ENCODE measurements at places on chromosomes 16 and 17. TPM values are rescaled to one million over a fixed set of nuclear protein-coding genes. Genes with fewer than 3 reads are reported as not detected.

HOXB3 gene
- 7.1 TPM for total RNA-seq

DNA sequence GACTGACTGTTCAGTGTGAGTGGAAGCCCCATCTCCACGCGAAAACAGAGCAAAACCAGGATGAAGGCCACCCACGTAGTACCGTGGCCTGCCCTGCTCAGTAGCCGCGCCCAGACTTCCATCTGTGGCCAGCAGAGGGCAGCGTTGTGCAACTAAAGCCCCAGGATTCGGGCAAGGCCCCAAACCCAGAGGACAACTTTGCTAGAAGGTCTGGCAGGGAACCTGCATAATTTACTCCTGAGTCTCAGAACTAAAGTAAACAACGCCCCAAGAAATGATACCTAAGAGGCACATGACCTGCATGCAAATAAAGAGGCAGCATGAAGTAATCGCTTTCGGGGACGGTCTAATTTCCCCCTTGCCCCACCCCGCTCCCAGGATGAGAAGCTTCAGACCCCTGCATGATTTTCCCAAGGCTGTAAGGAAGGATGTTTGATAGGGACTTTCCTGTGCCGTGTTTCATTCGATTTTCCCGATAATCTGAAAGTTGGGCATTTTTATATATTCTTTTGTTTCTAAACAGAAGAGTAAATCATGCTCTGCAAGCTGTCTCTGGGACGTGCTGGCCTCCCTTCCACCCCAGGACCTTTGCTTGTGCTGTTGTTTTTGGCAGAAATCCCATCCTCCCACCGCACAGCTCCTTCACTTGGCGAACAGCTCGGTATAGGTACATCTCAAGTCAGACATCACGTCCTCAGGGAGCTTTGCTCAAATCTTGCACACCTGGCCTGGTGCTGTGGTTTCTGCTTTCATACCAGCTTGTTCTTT is 18.6 kb downstream of the HSBP1 start:
- peak; percentile 78 for DNase-seq

DNA sequence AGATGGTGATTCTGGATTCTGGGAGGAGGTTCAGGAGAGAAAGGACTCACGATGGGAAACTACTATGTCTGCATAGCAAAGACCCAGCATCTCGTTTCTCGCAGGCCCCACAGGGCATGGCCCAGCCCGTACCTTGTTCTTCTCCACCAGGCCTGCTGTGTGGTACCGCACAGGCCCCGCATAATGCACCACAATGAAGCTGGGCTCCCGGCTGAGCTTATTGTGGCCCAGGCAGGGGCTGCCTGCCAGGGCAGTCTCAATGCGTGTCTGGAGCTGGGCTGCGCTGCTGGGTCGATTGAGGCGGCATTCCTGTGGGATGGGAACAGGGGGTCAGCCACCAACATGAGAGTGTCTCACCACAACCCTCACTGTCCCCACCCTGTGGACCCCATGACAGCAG is 20.4 kb downstream of the ZNHIT3 start:
- no peak for DNase-seq

DNA sequence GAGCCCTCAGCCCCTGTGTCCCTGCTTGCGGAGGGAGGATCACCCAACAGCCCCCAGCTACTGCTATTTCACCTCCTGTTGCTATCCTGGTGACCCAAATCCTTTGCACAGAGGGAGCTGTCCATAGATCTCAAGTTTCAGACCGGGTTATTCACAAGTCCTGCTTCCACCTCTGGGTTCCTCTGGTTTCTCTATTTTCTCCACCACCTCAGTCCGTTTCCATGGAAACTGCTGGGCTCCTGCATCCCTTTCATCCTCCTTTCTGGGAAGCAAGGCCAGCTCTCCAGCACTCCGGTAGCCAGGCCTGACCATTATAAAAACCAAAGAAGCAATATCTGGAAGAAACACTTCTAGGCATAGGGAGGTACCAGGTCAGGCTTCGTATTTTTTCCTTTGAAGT is 4.8 kb upstream of the CALB2 start:
- no peak for DNase-seq

- no peak for DNase-seq
These were observed 411.8 kb downstream of the MAF start for GRCh38 chr16:79188739-79189122.

GRCh38 chr17:47966079-47966519 is 4.8 kb upstream of the CDK5RAP3 start:
- DNase-seq, result peak; percentile 87

- peak; percentile 8 for DNase-seq
These were observed 9.7 kb downstream of the RPA1 start for GRCh38 chr17:1839516-1839915.

- DNase-seq, result no peak
These were observed 513 bp downstream of the CRLF3 start for GRCh38 chr17:30824002-30824355.

- peak; percentile 64 for DNase-seq
These were observed 30.1 kb upstream of the TNFRSF13B start for GRCh38 chr17:17001874-17002520.

FBXW10 gene
- total RNA-seq, result 0.32 TPM

DNA sequence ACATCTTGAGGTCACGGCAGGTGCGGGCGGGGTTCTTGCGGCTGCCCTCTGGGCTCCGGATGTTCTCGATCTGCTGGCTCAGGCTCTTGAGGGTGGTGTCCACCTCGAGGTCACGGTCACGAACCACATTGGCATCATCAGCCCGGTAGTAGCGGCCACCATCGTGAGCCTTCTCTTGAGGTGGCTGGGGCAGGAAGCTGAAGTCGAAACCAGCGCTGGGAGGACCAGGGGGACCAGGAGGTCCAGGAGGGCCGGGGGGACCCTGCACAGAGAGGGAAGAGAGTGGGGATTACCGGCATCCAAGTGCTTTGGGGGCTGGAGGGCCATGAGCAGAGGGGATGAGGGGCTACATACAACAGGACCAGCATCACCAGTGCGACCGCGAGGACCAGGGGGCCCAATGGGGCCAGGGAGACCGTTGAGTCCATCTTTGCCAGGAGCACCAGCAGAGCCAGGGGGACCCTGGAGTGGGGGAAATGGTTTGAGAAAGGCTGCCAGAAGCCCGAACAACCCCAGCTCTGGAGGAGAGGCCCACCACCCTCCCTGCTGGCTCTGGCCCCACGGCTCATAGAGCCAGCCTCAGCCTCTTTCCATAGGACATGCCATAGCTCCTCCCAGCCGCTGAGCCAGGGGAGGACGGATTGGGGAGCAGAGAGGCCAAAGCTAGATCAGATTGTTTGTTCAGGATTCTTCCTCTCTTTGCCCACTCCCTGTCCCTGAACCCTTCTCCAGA is 14.6 kb downstream of the COL1A1 start:
- DNase-seq, result peak; percentile 78

GRCh38 chr17:48632579-48633265 is 6.6 kb upstream of the HOXB9 start:
- no peak for DNase-seq

ZFPM1 gene
- total RNA-seq, result 2.6 TPM

DNA sequence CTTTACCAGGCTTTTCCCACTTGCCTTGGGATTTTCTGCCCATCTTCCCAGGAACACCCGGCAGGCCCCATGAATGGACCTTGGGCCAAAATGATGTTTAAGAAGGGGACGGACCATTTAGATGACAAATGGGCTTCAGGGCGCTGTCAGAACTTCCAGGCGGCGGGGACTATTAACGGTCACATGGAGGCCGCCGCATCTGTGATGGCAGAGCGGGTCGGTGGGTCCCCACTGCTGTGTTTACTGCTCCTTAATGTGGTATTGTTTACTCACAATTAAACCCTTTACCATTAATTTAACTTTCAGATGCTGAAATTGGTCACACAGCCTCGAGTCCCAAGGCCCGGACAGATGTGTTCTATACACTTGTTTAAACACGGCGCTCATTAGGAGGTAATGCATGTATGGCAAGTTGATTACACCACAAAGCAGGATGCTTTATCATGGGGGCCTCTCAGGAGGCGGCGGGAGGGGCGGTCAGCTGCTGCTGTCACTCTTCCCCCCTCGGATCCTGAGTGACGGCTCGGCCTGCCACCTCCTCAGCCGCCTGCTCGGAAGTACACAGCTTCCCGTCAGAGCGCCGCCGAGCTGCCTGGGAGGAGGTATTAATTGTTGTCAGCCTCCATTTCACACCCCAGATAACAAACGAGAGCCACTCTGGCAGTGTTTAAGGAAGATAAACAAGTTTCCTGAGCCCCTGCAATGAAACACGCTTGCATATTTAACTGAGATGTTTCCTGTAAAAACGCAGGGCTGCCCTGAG is 83.9 kb upstream of the IRX3 start:
- DNase-seq, result peak; percentile 8

DNA sequence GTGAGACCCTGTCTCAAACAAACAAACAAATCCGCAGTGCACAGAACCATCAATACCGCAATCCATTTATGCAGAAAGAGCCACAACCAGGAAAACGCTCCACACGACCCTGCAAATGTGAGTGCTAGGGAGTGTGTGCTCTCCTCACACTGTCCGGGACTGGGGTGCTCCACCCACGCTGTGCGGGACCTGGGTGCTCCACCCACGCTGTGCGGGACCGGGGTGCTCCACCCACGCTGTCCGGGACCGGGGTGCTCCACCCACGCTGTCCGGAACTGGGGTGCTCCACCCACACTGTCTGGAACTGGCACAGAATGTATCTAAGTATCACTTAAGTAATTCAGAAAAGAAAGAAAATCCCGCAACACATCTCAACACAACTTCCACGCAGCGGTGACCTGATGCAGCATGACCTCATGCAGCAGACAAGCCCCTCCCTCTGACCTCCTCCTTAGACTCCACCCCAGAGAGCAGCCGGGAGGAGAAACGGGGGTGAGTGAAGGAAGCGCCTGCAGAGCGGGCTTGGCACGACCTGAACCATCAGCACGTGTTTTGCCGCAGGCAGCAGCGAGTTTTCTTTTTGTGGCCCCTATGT is 38.5 kb downstream of the ZNF276 start:
- DNase-seq, result no peak

ZNF764 gene
- total RNA-seq, result 4.3 TPM
